ENCODE measurements at places on chromosomes 3 and 15. TPM values are rescaled to one million over a fixed set of nuclear protein-coding genes. Genes with fewer than 3 reads are reported as not detected.

CPN2 gene
- not detected for total RNA-seq

GP9 gene
- total RNA-seq: not detected

- DNase-seq: peak; percentile 43
Observed at GRCh38 chr3:167913219-167913835, 177.8 kb downstream of the SERPINI1 start.

DNA sequence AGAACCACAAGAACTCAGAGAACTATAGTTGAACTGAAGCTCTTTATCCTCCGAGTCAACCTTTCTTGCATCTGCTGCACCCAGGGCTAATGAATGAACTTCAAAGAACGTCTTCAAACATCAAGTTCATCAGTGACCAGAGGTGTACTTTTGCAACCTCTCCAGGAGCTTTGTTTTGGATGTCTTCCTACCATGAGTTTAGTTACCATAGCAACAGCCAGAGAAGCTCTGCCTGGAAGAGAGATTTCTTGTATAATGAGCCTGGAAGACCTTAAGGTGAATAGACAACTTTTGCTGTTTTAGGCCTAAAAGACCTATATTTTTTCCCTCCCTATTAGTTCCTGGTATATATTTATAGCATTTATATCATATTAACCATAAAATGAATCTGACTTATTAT, 9.1 kb downstream of the ACTC1 start:
- no peak for DNase-seq

CADPS gene
- total RNA-seq: 0.57 TPM

- DNase-seq: no peak
Observed at GRCh38 chr3:187012609-187013051, 82.3 kb downstream of the ST6GAL1 start.

GRCh38 chr3:48561045-48561736, 2.4 kb downstream of the UCN2 start:
- DNase-seq: peak; percentile 35

SNAPC5 gene
- 23.8 TPM for total RNA-seq

GRCh38 chr3:125367403-125368230, 7.5 kb downstream of the ZNF148 start:
- peak; percentile 71 for DNase-seq

DNA sequence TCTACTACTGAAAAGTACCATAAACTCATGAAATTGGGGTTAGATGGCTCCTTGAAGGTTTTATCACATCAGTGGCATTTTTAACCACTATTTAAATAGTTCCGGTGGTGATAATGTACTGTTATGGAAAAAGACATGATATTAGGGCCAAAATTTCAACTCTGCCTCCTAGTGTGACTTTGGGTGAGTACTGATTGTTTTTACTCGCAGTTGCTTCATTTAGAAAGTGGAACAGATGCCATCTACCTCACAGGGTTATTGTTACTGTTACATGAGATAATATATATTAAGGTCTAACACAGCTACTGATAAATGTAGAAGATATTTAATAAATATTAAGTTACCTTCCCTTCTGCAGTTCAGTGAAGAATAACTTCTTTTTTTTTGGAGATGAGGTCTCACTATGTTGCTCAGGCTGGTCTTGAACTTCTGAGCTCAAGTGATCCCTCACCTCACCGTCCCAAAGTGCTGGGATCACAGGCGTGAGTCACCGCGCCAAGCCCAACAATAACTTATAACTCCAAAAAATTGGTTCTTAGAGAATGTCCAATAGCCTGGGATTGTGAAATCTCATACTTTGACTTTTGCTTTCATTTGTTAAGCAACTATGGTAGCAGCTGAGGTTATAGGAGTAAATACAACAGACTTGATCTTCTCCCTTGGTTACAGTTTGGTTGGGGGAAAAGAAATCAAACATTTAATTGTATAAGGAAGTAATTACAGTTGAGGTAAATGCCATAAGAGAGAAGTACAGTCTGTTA, 48.3 kb downstream of the MEF2A start:
- DNase-seq: peak; percentile 71

DNA sequence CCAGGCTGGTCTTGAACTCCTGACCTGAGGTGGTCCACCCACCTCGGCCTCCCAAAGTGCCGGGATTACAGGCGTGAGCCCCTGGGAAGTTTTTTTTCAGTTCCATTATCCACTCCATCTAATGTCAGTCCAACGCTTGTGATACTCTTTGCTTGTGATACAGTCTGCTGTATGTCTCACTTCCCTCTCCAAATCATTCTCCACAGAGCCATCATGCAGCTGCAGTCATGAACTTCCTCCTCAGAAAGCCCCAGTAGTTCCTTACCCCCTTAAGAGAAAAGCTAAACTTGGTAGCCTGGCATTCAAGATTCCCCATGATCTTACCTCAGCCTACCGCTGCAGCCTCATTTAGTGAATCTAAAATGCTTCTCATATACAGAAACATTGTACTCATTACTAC, 2.3 kb downstream of the ARPC4 start:
- DNase-seq: no peak

DNA sequence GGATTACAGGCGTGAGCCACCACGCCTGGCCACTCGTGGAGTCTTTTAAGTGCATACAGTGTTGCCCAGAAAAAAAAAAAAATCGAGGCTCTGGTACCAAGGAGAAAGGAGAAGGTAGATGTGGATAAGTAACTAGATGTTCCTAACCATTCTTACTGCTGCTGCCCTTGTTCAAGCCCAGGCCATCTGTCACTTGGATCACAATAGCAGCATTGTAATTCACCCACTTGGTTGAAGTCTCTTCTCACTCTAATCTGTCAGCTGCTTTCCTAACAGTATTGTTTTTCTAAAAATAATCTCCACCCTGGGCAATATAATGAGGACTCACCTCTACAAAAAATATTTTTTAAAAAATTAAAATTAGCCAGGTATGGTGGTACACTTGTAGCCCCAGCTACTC, 58.0 kb upstream of the CRTC3 start:
- no peak for DNase-seq

DNA sequence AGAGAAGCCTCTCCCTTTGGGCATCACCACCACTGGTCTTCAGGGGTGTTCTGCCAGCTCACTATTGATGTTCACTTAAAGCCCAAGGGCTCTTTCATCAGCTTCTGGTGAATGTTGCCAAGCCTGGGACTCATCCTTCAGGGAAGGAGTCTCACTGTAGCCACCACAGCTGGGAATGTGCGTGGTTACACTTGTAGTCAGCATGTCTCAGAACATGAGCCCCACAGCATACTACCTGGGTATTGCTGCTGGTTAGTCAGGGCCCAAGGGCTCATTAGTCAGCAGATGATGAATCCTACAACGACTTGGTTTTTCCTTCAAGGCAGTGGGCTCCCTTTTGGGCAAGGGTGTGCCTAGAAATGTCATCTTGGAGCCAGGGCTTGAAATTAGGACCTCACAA, 412.9 kb downstream of the VGLL3 start:
- DNase-seq: no peak

DNA sequence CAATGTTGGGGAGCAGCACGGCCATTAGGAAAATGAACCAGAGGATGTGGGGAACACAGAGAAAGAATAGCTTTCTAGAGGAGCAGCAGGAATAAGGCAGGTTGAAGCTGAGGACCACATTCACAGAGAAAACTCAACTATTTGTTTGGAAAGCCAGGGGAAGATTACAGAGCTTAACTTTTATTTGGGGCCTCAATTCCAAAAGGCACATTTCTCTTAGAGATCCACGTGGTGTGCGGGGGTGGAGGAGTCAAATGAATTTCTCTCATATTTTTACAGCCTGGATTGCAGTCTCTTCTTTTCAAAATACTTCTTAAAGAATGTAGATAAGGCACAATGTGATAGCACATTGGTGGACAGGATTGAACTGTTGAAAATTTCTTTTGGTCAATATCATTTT, 253.7 kb downstream of the ROBO1 start:
- DNase-seq: no peak

DNA sequence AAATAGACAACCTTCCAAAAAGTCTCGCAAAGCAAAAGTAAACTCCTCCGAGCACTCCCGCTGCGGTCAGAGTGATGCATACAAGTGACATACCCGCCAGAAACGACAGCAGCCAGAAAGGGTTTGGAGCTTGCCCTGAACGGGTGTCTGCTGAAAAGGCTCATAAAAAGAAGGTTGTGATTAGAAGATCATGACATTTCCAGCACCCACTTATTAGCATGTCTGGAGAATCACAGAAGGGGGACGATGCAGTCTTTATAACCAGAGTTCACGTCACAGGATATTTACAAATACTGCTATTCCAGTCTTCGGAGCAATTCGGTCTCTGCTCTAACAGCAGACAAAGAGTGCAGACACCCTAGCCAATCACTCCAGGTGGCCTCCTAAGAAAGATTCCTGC, 59.1 kb upstream of the FRMD4B start:
- DNase-seq: peak; percentile 47

ZCWPW2 gene
- total RNA-seq: 1.7 TPM

GNAT1 gene
- not detected for total RNA-seq

- DNase-seq: peak; percentile 1
Observed at GRCh38 chr15:99197856-99198255, 51.5 kb downstream of the TTC23 start.

DNA sequence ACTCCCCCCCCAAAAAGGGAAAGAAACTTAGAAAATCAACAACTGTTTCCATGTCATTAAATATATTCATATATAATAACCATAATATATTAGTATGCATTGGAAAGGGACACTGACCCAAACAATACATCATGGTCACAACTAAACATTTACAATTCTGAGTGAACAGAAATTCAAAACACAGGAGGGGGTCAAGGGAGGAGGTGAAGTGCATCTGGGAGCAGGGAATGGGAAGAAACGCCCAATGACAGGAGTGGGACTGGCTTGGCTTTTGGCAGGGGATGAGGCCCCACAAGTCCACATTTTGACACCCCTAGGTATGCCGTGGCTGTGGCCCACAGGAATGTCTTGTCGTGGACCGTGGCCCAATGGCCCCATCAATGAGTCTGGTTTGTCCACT, 41.1 kb downstream of the FGD5 start:
- DNase-seq: no peak

DNA sequence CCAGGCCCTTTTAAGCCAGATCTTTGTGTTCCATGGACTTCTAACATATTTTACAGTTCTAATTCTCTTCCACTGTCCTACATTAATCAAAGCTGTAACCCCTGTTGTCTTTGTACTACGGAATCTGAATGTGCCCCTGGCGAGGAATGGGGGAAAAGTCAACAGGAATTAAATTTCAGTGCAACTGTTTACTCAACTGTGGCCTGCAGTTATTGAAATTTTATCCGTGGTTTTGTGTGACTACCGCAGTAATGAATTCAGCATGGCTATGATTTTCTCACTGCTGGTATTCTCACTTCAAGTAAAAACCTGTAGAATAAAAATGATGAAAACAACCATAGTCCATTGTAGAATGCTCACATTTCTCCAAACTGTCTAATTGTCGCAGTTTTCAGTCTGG, 388.0 kb downstream of the FOXP1 start:
- DNase-seq: no peak

CSPG4 gene
- 27.8 TPM for total RNA-seq

GRCh38 chr15:67927501-67928168, 87.8 kb upstream of the RNU6-1 start:
- peak; percentile 98 for DNase-seq

DNA sequence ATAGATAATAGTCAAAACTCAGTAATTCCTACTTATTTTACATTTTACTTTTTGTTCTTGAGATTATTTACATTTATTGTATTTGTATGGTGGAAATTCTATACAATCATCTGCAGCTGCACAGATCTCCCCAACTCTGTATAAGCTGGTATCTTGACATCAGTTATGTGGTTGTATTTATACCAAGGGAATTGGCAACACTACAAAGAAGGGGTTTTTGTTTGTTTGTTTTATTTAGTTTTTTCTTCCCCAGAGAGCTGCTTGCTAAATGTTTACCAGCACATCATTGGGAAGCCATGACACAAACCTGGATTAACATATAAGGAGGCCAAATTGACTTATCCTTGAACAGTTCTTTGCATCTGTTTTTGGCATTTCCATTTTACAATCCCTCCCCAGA, 389.2 kb upstream of the KCNMB2 start:
- DNase-seq: no peak

- DNase-seq: no peak
Observed at GRCh38 chr15:26724381-26725150, 48.3 kb downstream of the GABRB3 start.

TLR9 gene
- not detected for total RNA-seq
